Stimulated activated CD8-positive, alpha-beta memory T cell treated with anti-CD3 and anti-CD28 coated beads, Interleukin-15, amount 100 ng/mL, for 4 hours (primary cell): ENCODE measurements at places on chromosomes 5 and 9.

DNA sequence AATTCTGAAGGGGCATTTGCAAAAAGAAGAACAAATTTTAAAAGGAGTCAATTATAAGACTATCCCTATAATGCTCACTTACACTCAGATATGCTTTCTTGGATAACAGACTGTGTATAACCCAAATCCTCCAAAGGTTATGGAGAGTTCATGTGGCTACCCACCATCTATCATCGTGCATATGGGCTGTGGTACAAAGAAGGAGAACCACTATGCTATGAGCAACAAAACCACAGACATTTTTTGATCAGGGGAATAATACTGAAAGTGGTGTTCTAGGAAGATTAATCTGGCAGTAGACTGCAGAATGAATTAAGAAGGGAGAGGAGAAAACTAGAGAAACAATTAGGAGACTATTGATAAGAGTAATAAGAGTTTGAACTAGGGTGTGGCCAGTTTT is 16.8 kb downstream of the NR3C1 start:
- DNase-seq = no peak

DNA sequence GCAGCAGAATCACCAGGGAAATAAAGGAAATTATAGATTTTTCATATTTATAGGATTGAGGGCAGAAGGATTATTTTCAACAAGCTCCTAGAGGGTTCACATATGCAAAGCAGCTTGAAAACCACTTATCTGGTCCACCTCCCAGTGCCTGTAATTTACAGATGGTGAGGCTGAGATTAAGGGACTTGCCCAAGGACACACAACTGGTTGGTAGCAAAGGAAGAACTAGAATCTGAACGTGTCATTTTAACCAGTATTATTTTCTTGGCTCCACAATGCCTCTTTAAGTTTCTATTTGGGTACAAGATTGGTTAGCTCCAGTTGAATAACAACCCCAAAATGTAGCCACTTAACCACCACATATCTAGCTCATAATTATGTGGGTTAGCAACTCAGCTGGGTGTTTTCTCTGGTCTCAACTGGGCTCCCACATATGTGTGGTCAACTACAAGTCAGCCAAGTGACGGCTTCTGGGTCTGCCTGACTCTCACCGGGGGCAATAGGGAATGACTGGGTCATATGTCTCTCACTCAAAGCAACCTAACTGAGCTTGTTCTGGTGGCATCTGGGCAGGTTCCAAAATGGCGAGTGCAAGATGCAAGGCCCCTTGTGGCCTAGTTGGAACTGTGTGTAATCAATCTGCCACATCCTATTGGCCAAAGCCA is 127.7 kb downstream of the ZDHHC21 start:
- no peak for DNase-seq

GRCh38 chr5:149575131-149575530 is 6.2 kb upstream of the ARHGEF37 start:
- DNase-seq = no peak

DNA sequence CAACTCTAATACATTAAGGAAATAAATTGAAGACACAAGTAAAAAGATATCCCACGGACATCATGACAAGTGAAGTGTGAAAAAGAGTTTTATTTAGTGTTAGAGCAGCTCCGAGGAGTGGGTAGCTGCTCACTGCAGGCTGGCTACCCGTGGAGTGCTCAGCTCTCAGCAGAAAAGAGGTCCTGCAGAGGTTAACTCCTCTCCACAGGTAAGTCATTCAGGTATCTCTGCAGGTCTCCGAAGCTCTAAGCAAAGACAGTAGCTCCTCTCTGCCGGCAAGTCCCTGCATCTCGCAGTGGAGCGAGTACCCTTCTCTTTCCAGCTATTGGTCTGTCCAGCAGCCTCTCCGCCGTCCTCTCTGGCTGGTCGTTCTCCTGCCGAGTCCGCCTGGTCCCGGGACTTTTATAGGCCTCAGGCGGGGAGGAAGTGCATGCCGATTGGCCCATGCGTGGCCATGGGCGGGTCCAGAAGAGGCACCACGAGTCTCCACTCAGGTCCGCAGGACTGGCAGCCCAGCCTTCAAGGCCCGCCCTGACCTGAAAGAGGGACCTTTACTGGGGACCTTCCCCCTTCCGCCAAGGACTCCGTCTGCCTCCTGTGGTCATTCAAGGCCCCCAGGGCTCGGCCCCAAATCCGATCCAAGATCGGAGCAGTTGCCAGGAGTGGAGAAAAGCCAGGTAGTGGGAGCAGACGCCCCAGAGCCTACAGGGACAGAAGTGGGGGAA is 29.9 kb downstream of the BTNL9 start:
- no peak for DNase-seq

DNA sequence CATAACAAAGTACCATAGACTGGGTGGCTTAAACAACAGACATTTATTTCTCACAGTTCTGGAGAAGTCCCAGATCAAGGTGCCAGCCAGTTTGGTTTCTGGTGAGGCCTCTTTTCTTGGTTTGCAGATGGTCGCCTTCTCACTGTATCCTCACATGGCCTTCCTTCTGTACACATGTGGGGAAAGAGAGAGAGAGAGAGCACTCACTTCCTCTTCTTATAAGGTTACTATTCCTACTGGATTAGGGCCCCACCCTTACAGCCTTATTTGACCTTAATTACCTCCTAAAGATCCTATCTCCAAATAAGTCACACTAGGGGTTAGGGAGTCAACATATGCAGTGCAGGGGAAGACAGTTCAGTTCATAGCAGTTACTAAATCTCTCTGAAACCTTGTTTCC is 205.6 kb upstream of the GDNF start:
- no peak for DNase-seq

GRCh38 chr9:36913393-36914211 is 120.5 kb downstream of the PAX5 start:
- DNase-seq = no peak

DNA sequence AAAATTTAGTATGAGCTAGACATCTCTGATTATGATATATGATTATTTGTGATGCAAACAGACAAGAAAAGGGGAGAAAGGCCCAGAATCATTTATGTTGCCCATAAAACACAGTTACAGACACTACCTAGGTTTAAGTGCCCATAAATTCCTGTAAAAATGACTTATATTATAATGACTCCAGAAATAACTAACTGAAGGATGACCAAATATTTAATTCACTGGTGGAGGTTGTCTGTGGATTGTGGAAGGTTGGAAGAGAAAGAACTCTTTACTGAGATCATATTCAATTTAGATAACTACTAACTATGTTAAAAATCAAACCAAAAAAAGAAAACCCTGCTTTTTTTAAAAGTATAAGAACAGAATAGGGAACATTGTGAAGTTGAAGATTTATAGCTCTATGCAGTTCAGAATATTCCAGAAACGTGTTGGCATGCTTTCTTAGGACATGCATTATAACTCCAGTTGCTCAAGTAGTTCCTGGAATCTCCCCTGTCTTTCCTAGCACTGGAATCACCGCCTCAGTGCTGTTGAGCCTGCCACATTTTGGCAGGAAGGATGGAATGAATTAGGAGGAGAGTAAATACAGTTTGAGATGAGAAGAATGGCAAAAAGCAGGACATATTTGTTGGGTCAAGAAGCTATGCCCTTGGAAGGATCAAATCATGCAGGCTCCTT is 72.0 kb upstream of the PAPPA start:
- DNase-seq = no peak

GRCh38 chr5:33281431-33281843 is 159.3 kb upstream of the TARS1 start:
- DNase-seq = no peak

DNA sequence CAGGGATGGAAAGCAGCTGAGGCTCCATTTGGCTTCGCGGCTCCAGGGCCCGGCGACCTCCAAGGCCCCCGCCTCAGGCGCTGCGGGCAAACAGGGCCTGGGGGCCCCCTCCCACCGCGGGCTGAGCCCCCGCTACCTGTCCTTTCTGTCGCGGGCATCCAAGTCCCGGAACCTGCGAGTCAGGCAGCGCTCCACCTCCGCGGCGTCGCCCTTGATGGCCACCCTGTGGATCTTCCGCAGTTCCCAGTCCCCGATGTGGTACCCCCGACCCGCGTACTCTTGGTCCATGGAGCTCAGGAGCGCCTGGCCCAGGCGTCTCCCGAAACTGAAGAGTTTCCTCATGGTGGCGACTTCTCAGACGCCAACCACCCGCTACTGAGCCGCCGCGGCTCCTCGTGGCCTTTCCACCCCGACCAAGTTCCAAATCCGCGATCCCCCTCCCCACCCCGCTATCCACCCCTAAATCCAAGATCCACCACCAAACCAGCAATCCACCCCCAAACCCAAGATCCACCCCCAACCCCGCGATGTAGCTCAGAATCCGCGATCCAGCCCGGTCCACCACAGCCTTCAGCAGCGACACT is 86.5 kb upstream of the CCDC180 start:
- no peak for DNase-seq

DNA sequence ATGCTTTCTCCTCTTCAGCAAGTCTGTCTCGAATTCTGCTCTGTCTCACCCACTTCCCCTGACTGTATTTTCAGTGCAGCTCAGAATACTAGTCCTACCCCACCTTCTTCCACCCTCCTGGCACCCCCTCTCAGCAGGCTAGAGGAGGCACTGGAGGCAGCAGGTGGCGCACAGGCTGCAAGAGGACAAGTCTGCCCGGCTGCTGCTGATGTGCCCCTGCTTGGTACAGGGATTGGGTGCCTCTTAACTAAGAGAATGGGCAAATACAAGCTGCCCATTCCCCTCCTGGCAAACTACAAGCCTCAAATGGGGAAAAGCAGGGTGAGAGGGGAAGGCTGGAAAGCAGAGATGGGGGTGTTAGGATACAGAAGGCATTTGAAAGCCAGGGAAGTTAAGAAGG is 5.1 kb downstream of the TLN1 start:
- no peak for DNase-seq

- no peak for DNase-seq
These were observed 168.3 kb upstream of the OTULINL start for GRCh38 chr5:14413331-14413750.

GRCh38 chr9:127523312-127523851 is 72.1 kb downstream of the LRSAM1 start:
- no peak for DNase-seq

DNA sequence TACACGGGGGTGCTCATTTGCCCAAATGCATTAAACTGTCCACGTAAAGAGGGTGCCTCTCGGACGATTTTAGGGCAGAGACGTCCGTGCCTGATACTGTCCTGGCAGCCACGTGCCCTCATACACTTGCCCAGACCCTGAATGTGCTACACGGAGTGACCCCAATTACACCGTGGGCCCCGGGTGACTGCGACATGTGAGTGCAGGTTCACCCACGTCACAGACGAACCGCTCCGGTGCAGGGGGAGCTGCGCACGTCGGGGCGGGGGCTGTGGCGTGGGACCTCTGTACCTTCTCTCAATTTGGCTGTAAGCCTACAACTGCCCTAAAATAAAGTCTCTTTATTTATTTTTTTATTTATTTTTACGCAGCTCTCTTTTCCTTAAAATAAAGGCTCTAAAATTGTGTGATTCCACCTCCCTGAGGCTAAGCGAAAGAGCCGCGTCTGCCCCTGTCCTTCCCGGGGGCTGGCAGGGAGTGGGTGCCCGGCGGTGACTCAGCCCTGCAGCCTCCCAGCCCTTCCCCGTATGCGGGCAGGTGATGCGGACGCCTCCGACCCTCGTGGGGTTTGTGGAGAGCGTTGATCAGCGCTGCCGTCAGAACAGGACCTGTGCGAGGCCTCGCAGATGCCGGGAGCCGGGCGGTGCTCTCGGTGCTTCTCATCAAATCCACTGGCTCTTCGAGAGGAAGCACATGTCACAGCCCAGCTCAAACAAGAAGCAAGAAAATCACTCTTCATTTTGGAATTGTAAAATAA is 9.2 kb upstream of the EGFL7 start:
- no peak for DNase-seq

DNA sequence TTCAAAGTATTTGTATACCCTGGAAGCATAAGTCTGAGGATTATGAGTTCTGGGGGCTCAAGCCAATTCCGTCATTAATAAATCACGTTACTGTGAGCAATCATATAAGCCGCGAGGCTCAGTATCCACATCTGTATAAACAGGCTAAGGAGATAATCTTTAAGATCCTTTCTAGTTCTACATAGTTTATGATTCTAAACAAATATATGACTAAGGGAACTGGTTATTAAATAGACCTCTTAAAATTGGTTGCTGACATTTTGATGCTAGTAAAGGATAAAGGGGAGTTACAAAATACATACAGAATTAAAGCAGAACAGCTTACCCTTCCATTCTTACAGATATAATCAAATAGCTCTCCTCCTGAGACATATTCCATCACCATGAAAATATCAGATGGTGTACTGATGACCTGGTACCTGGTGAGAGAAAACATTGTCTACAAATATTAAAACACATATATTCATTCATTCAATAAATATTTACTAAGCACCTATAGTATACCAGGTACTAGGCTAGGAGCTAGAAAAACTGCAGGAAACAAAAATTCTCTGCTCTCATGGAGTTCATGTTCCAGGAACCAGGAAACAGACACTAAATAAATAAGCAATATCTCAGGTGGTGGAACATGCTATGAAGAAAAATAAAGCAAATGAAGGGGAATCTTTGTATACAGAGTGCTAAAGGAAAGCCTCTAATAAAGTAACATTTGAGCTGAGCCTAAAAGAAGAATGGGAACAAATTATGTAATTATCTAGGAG is 19.5 kb upstream of the TTC33 start:
- no peak for DNase-seq

DNA sequence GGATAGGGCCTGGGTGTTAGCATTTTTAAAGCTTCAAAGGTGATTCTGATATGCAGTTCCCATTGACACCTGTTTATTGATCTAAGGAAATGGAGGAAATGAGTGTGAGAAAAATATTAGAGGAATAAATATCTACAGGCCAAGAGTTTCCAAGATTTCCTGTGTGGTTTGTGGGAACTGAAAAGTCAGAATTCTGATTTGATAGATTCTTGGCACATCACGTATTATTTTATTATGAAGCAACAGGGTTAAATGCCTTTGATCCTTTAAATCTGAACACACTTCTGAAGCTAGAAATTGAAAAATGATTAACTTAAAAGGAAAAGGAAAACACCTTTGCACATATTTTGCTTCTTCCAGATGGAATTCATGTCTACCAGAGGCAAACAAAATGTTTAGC is 113.7 kb downstream of the CD180 start:
- no peak for DNase-seq
